ENCODE measurements at places on chromosomes 2 and 18.

- DNase-seq: no peak
Measured at GRCh38 chr2:66667301-66667700, 232.4 kb downstream of the MEIS1 start.

DNA sequence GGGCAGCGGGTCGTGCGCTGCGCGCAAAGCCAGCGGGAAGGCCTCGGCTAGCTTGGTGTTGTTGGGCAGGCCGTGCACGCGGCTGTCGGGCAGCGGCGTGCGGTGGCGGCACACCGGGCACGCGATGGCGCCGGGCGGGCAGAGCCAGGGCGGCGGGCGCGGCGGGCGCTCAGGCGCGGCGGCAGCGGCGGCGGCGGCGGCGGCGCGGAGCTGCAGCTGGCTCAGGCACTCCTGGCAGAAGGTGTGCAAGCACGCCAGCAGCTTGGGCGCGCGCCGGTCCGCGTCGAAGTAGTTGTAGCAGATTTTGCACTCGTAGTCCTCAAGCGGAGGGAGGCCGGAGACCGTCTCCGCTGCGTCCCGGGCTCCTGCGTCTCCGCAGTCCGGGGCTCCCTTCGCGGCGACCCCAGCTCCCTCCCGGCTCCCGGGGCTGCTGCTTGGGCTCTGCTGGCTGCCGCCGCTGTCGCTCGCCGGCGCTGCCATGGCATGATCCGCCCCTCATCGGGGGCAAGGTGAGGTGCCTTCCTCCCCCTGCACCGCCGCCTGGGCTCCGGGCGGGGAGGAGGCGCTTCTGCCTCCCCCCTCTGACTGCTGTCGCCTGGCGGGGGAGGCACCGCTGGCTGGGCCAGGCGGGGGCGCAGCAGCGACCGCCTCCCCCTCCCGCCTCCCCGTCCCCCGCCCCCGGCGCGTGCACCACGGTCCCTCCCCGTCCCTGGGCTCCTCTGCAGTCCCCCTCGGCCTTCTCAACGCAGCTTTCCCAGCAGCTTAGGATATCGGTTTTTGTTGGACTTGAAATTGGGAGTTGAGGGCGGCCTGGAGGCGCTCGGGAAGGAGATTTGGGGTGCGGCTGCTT lies 21.0 kb upstream of the PAX3 start:
- no peak for DNase-seq

- DNase-seq: no peak
Measured at GRCh38 chr2:68784915-68785314, 50.3 kb downstream of the ARHGAP25 start.

DNA sequence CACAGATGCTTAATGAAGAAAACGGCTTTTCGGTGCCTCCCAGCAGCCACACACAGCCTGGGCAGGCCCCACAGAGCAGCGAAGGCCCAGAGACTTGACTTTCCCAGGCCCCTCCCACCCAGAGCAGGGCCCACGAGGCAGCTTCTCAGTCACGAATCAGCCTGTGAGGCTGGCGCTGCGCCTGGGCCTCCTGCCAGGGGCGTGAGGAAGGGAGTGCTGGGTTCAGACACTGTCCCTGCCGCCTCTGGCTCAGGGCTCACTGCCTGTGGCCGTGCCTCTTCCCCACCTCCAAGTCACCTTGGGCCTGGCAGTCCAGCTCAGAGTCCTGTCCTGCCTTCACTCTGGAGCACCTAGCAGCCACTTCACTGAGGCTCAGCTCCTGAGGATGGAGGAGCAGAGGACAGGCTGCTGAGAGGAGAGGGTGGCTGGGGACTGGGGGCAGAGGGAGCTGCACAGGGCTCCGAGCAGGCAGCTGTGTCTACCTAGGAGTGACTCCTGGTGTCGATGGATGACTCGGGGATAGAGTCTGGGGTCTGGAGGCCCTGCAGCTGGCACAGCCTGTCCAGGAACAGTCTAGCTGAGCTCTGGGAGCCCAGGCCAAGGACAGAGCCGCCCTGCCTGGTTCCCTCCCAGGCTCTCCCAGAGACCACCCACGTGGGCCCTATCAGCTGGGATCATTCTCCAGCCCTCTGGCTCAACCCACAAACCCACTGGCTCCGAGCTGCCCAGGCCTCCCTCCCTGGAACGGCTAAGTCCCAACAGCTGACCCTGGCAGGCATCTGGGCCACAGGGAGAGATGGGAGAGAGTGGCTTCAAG lies 36.4 kb upstream of the FOSL2 start:
- DNase-seq: no peak

DNA sequence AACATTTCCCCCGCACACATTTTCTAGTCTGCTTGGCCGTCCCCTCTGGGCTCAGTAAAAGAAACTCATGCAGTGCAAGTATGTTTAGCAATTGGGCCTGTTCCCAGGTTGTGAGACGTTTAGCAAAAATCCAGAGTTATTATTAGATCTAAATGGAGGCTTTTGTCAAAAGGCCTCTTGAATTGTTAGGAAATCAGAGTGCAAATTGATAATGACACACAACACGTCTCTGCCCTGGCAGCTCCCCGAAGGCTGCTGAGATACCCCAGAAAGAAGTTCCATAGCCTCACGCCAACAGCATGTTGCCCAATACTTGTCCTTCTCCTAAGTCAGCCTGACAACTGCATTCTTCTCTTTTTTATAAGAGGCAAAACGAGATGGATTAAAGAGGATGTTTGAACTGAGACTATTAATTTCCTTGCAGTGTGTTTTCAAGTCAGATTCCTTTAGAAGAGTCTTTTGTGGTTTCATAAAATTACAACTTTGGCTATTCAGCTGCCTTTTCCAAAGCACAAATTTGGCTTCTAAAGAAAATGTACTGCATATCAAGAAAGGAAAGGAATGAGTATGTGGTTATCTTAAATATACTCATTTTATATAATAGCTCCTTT lies 202.2 kb downstream of the TRIB2 start:
- no peak for DNase-seq

DNA sequence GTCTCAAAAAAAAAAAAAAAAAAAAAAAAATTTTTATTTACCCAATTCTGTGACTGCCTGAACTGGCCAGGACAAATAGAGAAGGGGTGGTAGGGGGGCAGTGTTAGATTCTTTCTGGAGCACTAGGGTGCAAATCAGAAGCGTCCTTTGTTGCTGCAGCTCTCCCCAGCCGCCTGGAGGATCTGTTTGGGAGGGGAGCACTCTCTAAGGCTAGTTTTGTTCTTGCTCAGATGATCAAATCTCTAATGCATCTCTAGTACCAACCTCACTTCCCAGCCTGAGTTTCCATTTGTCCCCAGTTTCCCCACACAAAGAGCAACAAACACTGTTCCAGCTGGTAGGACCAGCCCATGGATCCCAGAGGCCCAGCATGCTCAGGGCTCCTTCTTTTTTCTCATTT lies 83.0 kb downstream of the GBX2 start:
- DNase-seq: no peak

- DNase-seq: no peak
Measured at GRCh38 chr2:213279971-213280370, 4.3 kb upstream of the SPAG16 start.

- no peak for DNase-seq
Measured at GRCh38 chr2:239685965-239686364, 285.1 kb upstream of the HDAC4 start.
